ENCODE measurements at places on chromosomes 4 and X. TPM values are rescaled to one million over a fixed set of nuclear protein-coding genes. Genes with fewer than 3 reads are reported as not detected.
A peak's percentile ranks its signal among the peaks of the same experiment; 100 is the strongest.

DNA sequence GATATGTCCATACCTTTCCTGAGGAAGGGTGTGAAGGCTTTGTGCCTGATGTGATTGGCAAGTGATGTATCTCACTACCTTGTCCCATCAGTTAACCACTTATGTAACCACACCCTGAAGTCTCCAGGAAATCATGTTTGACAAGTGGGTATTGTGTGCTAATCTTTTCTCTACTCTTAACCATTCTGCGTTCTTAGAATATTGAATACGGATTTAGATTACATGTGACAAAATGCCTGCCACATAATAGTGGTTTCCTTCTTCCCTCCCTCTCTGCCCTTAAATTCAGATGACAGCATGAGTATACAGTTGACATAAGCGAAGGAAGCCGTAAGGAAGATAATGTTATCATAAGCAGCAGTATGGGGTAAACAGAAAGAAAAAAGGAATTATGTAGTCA lies 108.4 kb downstream of the KLHL8 start:
- DNase-seq = peak; percentile 14

DNA sequence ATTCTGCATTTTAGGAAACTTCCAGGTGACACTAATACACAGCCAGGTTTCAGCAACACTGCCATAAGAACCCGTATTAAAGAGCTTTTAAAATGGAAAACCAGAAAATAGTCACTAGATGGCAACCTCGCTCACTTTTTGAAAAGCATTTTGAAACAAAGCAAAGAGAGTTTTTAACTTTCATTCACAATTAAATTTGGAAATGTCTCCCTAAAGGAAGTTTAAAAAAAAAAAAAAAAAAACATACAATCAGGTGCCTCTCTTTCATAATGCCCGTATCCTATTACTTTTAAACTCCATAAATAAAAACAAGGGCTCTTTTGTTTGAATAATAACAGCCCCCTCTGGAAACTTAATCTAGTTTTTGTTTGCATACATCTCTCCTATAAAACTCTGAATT lies 20.3 kb downstream of the MEPE start:
- DNase-seq = no peak

- no peak for DNase-seq
Measured at GRCh38 chr4:158268553-158268952, 58.3 kb downstream of the TMEM144 start.

- no peak for DNase-seq
Measured at GRCh38 chr4:157980158-157980557, 192.7 kb downstream of the GASK1B start.

GRCh38 chrX:150406596-150406995 lies 43.5 kb downstream of the MAMLD1 start:
- DNase-seq = no peak

DNA sequence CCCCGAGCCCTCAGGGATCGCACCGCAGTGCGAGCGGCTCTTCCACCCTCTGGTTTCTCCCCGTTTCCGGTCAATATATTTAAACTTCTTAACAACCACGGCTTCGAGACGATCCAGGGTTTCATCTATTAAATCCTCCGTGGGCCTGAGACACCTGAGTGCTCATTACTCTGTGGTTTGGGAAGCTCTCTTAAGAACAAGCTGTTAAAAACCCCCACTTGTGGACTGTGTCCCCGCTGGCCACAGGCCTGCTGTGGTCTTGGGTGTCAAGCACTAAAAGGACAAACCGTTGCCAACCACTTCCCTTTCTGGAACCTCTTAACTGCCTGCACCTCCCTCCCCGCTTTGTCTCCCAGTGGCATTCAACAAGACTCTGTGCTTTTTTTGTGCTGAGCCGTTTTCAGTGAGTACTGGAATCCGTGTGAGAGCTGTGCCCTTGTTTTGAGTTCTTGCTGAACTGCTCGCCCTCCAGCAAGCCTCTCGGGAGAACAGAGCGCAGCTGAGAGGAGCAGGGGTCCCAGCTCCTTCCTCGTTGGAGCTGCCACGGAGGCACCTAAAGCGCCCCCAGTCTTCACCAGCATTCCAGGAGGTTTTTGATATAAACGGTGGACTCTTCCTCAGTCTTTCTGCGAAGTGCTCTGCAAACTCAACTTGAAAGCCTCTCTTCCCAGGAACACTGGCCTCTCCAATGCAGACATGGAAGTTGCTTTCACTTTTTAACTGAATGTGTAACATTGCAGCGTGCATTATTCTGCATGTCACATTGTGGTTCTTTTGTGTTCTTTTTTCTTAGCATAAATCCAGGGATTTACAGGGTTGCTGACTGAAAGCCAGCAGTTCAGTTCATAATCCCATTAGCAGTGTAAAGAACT lies 691 bp upstream of the IGFBP7 start:
- peak; percentile 97 for DNase-seq

The SMIM31 gene
- not detected for total RNA-seq

Data from hematopoietic multipotent progenitor cell (in vitro differentiated cells).